ENCODE measurements at places on chromosomes 2 and 18.

DNA sequence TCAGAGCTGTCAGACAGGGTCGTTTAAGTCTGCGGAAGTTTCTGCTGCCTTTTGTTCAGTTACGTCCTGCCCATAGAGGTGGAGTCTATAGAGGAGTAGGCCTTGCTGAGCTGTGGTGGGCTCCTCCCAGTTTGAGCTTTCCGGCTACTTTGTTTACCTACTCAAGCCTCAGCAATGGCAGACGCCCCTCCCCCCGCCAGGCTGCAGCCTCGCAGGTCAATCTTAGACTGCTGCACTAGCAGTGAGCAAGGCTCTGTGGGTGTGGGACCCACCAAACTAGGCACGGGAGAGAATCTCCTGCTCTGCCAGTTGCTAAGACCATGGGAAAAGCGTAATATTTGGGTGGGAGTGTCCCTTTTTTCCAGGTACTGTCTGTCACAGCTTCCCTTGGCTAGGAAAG, 86.5 kb downstream of the EFEMP1 start:
- DNase-seq: no peak

- peak; percentile 40 for DNase-seq
These were observed at the start of gene GPR155 for GRCh38 chr2:174486563-174487107. TSS of gene GPR155 (minus strand) at chr2:174487029. CDS start at chr2:174481956, 5,073 bp downstream.

- DNase-seq: no peak
These were observed 265.1 kb downstream of the SH3BP4 start for GRCh38 chr2:235216901-235217300.

DNA sequence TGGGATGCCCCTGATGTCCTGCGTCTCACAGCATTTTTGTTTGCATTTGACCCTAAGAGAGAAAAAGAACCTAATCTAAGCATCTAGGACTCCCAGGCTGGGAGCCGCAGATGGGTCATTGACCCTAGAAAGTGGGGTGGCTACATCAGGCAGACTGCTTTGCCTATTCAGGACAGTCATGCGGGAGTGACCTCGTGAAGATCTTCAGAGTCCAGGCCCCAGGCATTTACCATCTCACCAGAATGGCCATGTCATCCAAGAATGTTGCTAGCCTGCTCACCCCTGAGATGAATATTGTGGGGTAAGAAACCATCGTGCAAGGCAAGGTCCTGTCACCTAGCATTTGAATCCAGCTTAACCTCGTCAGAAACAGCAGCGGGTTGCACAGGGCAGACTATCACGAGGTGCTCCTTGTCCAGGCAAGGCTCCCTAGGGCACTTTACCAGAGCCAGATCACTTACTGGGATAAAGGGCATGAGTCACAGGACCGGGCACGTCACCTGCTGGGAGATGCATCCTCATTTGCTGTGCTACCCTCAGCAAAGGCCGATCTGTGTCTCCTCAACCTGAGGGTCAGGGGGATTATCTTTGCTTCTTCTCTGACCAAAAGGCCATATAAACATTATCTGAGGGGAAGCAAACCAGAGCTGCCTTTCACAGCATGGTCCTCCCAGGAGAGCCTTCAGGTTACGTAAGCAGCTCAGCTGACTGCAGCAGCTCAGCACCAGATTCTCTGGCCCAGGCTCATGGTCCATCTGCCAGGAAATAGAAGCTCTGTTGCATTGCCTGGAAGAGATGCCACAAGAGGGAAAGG, 162.3 kb downstream of the ACKR3 start:
- no peak for DNase-seq

- no peak for DNase-seq
These were observed 190.8 kb upstream of the HNRNPA3 start for GRCh38 chr2:177021706-177022343.

- DNase-seq: no peak
These were observed 9.5 kb downstream of the COPS7B start for GRCh38 chr2:231795525-231796327.

DNA sequence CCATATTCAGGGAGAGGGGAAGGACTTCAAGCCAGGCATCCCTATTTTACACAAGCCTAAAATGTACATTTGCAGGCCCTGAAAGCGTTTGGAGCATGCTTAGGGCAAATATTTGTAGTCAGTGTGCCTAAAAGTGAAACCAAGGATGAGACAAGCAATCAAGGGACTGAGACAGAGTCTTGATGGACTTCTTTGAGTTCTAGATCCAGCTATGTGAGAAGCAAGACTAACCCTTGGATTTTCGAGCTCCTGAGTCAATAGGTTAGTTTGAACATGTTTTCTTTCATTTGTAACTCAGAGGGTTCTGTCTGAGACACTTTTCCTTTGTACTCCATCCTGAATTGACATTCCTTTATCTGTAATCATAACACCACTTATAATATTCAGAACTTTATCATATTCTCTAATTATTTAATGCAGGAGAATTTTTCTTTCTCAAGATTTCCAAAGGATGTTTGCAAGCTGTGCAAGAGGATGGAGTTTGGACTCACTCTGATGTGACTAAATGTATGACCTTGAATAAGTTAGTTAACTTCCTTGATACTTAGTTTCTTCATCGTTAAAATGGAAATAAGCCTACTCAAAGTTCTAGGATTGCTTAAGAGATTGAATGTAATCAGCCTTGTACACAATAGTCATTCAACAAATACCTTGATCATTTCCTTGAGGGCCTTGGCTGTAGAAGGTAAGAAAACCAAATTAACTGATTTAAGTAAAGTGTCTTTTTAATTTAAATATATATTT, 1237.8 kb upstream of the ZEB2 start:
- DNase-seq: no peak

DNA sequence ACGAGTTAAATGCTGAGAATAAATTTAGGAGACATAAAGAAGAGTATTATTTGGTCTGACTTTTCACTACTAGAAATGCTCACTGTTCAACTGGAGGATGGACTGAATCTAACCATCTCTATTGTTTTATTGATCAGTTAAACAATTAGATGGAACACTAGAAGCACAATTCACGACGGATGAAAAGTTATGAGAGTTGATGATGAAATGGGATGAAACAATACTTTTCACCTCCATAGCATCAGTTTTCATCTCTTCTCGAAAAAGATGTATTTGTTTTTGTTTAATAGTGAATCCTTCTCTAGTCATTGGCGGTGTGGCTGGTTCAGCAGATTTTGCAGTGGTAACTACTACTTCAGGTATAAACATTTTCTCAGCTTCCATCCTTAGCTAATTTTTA, 19.3 kb downstream of the TTN start:
- DNase-seq: no peak

DNA sequence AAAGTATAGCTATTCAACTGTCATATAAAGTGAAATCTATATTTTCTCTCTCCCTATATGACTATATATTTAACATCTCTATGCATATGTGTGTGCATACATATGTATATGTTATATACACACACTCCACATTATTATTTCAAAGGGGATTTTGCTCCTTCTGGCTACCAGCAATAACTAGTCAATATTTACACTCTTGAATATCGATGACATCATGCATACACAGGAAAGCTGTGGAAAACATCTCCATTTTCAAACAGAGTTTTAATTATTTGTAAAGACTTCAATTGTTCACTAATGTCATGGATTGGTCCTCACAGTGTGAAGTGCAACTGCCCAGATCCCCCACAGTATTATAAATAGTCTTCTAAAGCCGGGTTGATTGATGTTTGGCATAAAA, 195.9 kb upstream of the TCF4 start:
- no peak for DNase-seq

DNA sequence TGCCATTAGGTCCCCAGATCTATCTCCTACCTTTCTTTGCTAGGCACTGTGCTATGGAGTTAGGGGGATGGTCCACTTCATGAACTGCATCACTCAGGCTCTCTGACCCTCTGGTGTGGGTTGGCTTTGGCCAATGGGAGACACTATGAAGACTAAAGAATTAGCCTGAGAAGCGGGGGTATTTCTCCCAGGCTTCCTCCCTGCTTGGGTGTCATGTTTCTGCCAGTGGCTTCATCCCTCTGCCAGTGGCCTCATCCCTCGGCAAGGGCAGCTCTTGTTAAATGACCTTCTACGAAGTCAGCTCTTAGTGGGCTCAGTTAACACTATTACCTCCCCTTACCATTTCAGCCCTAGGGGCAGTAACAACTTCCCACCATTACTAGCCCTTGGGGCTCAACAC, 41.9 kb upstream of the EPB41L3 start:
- no peak for DNase-seq

- no peak for DNase-seq
These were observed 84.5 kb upstream of the MCFD2 start for GRCh38 chr2:46999857-47000678.

DNA sequence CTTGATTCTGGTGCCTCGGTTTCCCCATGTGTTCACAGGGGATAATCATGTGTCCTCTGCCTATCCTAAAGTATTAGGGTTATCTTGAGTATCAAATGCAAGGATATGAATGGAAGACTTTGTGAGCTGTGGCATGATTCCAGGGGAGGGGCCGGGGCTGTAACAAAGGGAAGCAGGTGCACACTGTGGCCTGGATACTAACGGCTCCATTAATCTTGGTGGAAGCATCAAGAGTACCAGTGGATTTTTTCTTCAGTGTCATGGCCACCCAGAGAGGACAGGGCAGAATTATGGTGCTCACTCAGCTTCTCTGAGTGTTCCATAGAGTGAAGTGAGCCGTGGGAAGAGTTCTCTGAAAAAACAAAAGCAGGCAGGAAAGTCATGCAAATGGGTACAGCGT, 320.1 kb downstream of the ALK start:
- DNase-seq: no peak

DNA sequence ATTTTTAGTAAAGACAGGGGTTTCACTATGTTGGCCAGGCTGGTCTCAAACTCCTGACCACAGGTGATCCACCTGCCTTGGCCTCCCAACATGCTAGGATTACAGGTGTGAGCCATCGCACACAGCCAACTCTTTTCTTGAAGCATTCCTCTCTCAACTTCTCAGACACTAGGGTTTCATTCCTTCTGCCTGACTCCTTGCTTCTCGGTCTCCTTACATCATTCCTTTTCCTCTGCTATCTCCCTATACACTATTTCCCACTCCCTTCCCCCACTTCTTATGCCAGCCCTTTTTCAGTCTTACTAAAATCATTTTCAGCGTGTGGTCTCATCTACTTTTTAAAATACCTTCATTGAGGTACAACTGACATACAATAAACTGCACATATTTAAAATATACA, 6.1 kb downstream of the SOS1 start:
- DNase-seq: no peak

DNA sequence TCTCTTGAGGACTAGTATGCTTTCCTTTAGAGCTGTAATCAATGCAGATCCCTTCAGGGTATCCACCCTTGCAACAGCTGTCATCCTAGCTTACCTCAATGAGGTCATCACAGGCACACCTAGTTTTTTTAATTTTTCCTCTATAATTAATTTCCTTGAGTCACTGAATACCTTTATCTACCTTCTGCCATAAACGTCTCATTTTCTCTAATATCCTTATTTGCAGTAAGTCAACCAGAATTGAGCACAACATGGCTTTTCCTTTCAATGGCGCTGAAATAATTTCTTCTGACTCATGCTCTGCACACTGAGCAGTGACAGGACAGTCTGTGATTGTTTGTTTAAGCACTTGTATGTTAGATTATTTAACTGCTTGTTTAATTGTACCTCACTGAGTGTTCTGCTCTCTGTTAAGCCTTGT, 49.4 kb downstream of the ETAA1 start:
- no peak for DNase-seq

DNA sequence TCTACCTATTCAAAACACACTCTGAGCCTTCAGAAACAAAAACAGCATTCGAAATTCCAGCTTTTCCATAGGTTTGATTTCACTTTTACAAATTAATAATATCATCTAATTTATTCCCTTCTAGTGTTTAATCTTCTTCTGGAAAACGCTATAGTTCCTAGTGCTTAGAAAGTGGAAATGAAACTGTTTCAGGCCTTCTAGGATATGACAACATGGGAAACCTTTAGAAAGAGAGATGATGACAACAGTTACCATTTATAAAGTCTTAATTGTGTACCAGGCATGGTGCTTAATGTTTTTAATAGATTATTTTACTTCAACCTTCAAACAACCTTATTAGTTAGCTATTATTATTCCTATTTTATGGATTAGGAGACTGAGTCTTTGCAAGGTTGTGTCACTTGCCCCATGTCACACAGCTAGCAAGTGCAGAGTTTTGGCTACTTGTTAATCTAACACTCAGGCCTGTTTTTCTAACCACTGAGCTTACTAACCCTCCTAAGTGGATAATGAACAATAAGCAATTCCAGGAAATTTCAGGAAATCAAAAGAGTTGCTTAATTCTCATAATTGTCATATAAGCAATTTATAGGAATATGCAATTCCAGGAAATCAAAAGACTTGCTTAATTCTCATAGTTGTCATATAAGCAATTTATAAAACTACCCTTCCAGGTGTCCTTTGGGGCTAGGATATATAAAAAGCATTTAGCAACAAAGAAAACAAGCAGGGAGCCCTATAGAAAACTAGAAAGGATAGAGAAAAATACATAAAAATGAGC, 206.0 kb downstream of the ZNF521 start:
- DNase-seq: no peak

DNA sequence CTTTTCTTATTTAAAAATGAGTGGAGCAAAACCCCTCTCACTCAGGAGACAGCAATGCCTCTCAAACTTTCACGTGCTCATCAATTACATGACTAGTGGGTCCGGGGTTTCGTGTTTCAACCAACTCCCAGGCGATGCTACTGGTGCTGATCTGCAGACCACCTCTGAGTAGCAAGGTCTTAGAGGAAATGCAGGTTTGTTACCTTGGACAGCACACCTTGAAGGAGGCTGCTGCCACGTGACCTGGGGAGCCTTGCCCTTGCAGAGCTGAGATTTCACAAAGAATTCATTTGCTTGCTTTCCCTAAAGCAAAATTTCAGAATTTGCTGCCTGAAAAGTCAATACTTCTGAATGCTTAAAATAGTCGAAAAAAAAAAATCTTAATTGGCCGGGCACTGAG, 32.4 kb downstream of the SMIM21 start:
- no peak for DNase-seq

GRCh38 chr2:54226260-54226659, 29.8 kb downstream of the TSPYL6 start:
- DNase-seq: no peak

GRCh38 chr2:98383166-98383565, 36.9 kb downstream of the CNGA3 start:
- DNase-seq: no peak

DNA sequence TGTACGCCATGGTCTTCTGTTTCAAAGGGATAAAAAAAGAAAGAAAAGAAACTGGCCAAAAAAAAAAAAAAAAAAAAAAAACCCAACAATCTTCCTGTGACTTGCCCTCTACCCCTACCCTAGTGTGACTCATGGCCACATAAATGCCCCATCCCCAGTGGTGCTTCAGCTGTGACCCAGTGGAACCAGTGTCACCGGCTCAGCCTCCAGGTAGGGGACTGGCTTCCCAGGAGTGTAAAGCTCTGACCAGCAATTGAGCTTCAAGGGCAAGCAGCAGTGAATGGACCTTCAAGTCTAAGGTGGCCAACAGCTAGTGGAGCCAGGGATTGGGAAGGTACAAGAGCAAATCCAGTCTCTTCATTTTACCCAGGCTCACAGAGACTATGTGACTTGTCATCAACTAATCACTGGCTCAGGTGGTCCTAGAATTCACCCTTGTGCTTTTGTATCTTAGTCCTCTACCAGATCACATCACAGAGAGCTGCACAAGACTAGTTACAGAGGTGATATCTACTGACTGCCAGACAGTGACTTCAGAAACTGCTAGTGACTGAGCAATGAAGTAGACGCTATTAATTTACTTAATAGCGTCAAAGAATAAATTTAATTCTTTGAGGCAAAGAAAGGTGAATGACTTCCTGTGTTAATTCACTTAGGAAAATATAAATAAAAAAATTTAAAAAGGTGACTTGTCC, 1.3 kb upstream of the TGFBRAP1 start:
- DNase-seq: no peak

- DNase-seq: no peak
These were observed 80.2 kb upstream of the PHLPP1 start for GRCh38 chr18:62634979-62635630.

Measured in GM13976 (cell line).